ENCODE measurements at places on chromosomes 2 and 18.

GRCh38 chr2:19886261-19886660, 15.5 kb downstream of the TTC32 start:
- DNase-seq, result no peak

DNA sequence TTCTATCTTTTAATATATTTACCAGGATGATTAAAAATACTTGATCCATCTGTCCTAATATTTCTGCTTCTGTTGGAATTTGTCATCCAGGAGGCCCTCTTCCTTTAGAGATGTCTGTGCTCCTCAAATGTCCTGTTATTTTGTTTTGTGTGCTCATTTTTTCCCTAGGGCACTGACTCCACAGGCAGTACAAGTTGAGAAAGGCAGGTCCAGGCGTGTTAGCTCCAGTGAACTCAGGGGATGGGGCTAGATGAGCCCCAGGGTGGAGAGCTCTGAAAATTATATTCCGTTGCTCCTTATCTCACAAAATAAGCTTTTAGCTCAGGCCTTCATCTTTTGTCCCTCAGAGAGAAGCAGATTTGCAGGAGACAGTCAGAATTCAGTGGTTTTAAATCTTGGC, 105.7 kb downstream of the SLC4A3 start:
- DNase-seq, result no peak

DNA sequence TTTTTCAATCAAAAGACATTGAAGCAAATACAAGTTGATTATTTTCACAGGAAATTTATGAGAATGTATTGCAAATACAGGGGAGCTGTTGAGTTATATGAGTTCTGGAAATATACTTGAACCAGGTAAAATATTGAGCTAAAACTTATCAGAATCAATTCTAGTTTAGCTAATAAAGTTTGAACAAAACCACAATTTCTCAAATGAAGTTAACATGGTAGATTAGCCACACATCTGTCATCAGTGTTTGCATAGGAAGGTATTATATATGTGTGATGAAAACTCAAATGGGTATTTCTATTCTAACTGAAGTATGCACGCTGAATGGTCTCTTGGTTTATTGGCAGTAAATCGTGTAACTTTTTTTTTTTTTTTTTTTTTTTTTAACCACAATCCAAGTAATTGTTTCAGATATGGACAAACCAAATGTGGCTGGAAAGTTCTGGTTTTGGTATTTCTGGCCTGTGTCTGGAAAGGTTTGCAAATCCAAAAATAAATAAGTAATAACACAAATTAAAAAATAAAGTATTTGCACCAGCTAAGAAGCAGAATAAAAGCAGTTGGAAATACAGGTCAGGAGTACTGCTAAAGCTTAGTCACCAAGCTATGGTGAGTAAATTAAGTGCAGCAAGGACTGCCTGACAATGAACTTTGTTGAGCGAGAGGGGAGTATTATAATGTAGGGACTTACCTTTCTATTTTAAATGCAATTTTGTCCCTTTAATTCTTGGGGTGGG, 479.1 kb upstream of the FANCL start:
- DNase-seq, result no peak

DNA sequence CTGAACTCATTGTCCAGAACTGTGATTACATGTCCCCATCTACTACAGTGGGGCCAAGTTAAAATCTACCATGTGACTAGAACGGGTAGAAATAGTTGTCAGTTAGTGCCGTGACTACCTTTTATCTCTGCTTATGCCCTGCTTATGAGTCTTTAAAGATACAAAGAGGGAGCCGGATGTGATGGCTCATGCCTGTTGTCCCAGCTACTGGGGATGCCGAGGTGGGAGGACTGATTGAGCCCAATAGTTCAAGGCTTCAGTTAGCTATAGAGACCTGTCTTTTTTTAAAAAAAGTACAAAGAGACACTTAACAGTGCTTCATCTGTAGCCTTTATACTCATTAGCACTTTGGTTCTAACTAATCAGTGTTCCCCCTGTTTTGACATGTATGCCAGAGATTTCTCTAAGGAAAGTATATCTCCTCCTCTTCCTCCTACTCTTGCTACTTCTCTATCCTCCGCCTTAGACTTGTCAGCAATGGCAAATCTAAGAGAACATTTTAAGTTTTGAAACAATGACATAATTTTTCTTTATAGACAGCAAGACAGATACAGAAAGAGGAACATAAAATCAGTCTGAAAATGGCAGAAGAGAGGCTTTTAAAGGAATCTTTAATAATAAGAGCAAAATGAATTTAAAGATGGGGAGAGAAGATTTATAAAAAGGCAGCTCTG, 45.0 kb downstream of the NBEAL1 start:
- no peak for DNase-seq

DNA sequence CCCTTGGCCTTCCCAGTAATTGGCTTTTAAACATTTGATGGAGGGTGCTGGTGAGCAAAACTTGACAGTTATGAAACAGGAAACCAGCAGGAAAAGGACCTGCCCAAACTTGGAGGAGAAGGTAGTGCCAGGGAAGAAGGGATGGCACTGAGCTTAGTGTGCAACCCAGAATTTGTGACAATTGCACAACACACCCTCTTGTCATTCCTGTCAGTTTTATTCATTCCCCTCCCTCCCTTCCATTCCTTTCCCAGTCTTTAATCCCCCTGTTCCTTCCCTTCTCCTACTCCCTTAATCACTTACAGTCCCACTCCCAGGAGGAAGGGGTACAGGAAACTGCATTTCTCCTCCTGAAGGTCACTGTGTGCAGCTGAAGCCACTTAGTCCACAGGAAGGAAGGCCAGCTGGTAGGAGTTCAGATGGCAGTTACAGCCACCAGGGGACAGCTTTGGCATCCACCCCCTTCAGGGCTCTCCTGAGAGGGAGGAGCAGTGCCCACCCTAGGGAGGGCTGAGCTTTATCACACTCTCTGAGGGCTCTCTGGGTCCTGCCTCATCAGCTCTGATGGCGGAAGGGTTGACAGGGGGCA, 24.0 kb upstream of the SIGLEC15 start:
- no peak for DNase-seq

- no peak for DNase-seq
Observed at GRCh38 chr2:131039908-131040660, 53.2 kb downstream of the FAM168B start.

DNA sequence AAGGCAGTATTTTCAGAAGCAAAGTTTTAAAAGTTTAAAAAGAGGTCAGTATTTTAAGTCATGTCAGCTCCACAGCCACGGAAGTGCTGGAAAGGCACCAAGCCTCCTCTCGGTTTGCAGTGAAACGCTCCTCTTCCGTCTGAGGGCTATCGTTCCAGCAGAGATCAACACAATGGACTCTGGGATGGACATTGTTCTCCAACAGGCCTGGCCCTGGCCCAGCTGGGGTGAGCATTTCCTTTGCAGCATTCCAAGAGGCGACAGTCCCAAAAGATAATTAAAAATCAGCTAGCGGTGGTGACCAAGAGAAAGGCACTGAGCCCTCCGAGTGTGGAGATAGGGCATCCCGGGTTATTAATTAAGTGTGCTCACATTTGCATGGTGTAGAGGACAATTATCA, 95.9 kb upstream of the LCLAT1 start:
- no peak for DNase-seq

- DNase-seq, result no peak
Observed at GRCh38 chr2:101809698-101810097, 112.2 kb downstream of the MAP4K4 start.

DNA sequence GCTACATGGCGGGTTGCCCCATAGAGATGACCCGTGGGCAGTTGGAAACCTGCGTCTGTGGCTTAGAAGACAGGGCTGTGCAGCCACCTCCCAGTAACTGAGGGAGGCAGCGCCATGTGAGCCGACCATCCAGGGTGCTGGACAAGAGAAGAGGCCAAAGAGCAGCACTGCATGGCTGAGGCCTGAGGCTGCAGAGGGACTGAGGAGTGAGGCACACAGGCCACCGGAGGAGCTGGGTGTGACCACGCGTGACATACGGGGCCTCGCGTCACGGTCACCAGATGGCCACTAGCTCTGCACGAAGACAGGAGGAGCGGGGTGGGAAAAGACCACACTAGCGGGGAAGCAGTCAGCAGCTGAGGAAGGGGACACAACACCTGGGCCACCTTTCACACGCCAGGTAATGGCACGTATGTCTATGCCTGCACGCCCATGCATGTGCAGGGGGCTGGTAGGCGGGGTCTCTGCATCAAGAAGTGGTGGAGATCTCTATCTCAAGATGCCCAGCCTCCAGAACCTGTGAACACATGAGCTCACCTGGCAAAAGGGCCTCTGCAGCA, 61.4 kb downstream of the NDUFA10 start:
- no peak for DNase-seq

- no peak for DNase-seq
Observed at GRCh38 chr18:23421277-23421676, 31.8 kb upstream of the RIOK3 start.

- no peak for DNase-seq
Observed at GRCh38 chr2:63871864-63872263, 30.2 kb downstream of the UGP2 start.

DNA sequence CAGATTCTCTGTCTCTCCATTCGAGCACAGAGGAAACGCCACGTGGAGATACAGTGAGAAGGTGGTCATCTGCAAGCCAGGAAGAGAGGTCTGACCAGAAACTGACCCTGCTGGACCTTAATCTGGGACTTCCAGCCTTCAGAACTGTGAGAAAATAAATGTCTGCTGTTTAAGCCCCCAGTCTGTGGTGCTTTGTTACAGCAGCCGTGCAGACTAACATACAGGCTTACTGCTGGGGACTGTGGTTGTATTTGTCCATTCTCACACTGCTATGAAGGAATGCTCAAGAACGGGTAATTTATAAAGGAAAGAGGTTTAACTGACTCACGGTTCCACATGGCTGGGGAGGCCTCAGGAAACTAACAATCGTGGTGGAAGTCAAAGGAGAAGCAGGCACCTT, 432.7 kb downstream of the IRS1 start:
- DNase-seq, result no peak

DNA sequence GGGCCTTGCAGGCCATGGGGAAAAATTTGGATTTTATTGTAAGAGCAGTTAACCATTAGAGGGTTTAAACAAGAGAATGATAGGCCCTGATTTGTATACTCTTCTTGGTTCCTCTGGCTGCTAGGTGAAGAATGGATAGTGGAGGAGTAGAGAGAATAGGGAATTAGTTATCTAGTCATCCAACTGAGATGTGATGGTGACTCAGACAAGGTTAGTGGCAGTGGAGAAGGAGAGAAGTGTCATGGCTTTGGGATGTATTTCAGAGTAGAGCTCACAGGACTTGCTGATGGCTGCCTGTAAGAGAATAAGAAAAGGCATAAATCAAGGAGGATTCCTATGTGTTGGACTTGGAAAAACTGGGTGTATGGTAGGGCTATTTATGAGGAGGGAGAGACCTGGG, 169.4 kb downstream of the PLCL1 start:
- DNase-seq, result no peak

DNA sequence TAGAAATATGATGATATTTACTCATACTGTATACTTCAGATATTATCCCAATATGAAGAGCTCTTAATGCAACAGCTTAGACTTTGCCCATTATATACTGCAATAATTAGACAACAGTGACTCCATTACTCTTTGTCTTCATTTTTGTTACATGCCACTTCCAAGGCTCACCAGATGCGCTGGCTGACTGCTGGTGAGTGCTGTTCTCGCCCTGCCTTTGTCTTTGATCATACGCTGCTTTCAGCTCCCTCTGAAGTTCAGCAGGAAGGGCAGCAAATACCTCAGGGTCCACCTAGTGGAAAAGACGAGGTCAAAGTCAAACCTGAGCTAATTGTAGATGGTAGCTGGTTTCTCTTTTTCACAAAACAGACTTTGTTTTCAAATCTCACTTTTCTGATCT, 66.3 kb downstream of the EIF5B start:
- DNase-seq, result no peak

- DNase-seq, result no peak
Observed at GRCh38 chr2:158297120-158297519, 159.4 kb downstream of the CCDC148 start.
